ENCODE measurements at places on chromosomes 4 and X.

GRCh38 chr4:80362578-80363181 is 27.1 kb downstream of the CFAP299 start:
- H3K27me3 ChIP-seq: peaks cover 27% of the 10 kb centered on the region
- peak; percentile 61 for DNase-seq
- H3K36me3 ChIP-seq: no peaks in the 10 kb centered on the region
- peaks cover 2% of the 10 kb centered on the region for H3K4me1 ChIP-seq
- no peak overlapping the region for H3K27ac ChIP-seq

DNA sequence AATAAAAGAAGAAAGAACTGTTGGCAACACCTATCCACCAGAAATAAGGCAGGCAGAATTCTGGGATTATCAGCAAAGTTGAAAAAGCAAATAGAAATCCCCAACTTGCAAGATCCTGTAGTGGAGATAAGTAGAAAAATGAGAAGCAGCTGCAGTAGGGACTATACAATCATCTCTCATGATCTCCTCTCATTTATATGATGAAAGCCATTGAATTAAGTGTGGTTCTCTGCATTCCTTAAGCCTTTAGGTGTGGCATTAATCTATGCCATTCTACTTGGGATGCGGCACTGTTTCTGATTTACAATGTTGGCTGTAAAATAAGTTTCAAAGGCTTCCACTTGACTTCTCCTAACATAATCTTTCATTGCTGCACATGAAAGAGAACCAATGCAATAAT is 869.8 kb downstream of the TRAM1L1 start:
- no peak overlapping the region for H3K4me3 ChIP-seq
- no peak for DNase-seq
- no peaks in the 10 kb centered on the region for H3K4me1 ChIP-seq

- H3K27ac ChIP-seq: no peak overlapping the region
- DNase-seq: no peak
- no peak overlapping the region for H3K4me3 ChIP-seq
- peaks cover 3% of the 10 kb centered on the region for H3K4me1 ChIP-seq
- no peaks in the 10 kb centered on the region for H3K36me3 ChIP-seq
Observed at GRCh38 chrX:53813670-53814440, 127.3 kb upstream of the HUWE1 start.

GRCh38 chr4:79833857-79834256 is 239.2 kb downstream of the ANTXR2 start:
- H3K27ac ChIP-seq: no peak overlapping the region
- no peak for DNase-seq
- no peak overlapping the region for H3K4me3 ChIP-seq
- no peaks in the 10 kb centered on the region for H3K36me3 ChIP-seq
- H3K27me3 ChIP-seq: peaks cover 4% of the 10 kb centered on the region
- no peaks in the 10 kb centered on the region for H3K4me1 ChIP-seq

GRCh38 chr4:73844345-73844744 is 7.9 kb downstream of the CXCL6 start:
- H3K27ac ChIP-seq: no peak overlapping the region
- peaks cover 7% of the 10 kb centered on the region for H3K27me3 ChIP-seq
- H3K36me3 ChIP-seq: no peaks in the 10 kb centered on the region
- no peak for DNase-seq
- no peaks in the 10 kb centered on the region for H3K4me1 ChIP-seq
- no peak overlapping the region for H3K4me3 ChIP-seq

GRCh38 chrX:68945603-68946228 is 116.9 kb downstream of the EFNB1 start:
- no peak overlapping the region for H3K27ac ChIP-seq
- no peaks in the 10 kb centered on the region for H3K36me3 ChIP-seq
- H3K4me3 ChIP-seq: no peak overlapping the region
- no peak for DNase-seq
- no peaks in the 10 kb centered on the region for H3K4me1 ChIP-seq

GRCh38 chr4:10579648-10580047 is 104.9 kb downstream of the CLNK start:
- peaks cover 17% of the 10 kb centered on the region for H3K4me1 ChIP-seq
- no peaks in the 10 kb centered on the region for H3K27me3 ChIP-seq
- no peak overlapping the region for H3K27ac ChIP-seq
- DNase-seq: no peak

DNA sequence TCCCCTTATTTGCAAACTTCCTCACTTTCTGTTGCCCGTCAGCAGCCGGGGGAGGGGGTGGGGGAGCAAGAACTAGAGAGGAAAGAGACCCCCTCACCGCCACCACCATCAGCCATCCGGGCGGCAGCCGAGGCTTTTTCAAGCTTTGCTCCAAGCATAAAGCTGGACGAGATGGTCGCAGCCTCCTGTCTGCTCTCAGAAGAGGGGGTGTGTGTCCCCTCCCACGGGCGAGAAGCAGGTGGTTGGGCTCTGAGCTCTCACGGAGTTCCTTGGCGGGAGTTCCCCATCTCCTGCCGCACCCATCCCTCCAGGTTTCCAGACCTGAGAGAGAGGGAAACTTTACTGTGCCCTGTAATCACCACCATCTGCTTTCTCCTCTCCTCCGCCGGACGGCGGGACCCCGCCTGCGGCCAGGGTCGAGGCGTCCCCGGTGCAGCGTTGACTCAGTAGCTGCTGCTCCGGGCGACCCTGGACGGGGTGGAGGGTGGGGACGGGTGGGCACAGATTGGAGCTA is 4.7 kb upstream of the ARX start:
- no peak overlapping the region for H3K4me3 ChIP-seq
- H3K27me3 ChIP-seq: peaks cover 75% of the 10 kb centered on the region
- no peak for DNase-seq
- no peak overlapping the region for H3K27ac ChIP-seq
- peaks cover 14% of the 10 kb centered on the region for H3K4me1 ChIP-seq

GRCh38 chr4:8497762-8498161 is 57.2 kb downstream of the TRMT44 start:
- no peaks in the 10 kb centered on the region for H3K27me3 ChIP-seq
- H3K27ac ChIP-seq: no peak overlapping the region
- no peaks in the 10 kb centered on the region for H3K36me3 ChIP-seq
- DNase-seq: no peak

GRCh38 chrX:149151805-149152757 is 353.0 kb downstream of the IDS start:
- no peaks in the 10 kb centered on the region for H3K27me3 ChIP-seq
- no peak overlapping the region for H3K4me3 ChIP-seq
- H3K36me3 ChIP-seq: no peaks in the 10 kb centered on the region
- no peaks in the 10 kb centered on the region for H3K4me1 ChIP-seq
- no peak for DNase-seq
- peak overlapping the region; percentile 25 for H3K27ac ChIP-seq

DNA sequence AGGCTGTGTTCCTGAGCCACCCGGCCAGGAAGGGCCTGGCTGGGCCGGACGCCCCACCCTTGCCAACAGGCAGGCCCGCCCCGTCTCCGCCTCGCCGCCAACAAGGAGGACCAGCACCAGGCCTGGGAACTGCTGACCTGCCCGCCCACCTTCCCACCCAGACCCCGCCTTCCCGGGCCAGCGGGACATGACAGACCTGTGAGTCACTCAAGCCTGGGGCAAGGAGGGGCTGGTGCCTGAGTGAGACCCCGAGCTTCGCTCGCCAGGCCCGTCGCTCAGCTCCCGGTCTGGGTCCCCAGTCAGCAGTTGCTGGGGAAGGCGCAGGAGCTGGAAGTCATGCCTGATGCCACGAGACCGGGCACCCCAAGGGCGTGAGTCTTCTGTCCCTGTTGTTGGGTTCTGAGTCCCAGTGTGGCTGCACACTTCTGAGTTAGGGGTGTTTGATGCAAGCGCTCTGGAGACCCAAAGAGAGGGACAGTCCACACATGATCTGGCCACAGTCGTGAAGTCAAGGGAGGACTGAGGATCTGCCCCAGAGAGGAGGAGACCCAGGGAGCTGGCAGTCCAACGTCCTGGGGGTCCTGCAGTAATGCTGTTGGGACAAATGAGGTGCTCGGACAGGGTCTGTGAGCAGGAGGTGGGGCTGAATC is at the start of gene DNASE1L1:
TSS of gene DNASE1L1 (minus strand) at position 33 of the 650 bp plus-strand sequence. CDS start 3,686 bp downstream, outside the sequence.
- H3K4me1 ChIP-seq: peaks cover 20% of the 10 kb centered on the region
- peaks cover 16% of the 10 kb centered on the region for H3K36me3 ChIP-seq
- no peak for DNase-seq
- H3K27me3 ChIP-seq: no peaks in the 10 kb centered on the region
- H3K27ac ChIP-seq: peak within 1 kb of the TSS; percentile 72

DNA sequence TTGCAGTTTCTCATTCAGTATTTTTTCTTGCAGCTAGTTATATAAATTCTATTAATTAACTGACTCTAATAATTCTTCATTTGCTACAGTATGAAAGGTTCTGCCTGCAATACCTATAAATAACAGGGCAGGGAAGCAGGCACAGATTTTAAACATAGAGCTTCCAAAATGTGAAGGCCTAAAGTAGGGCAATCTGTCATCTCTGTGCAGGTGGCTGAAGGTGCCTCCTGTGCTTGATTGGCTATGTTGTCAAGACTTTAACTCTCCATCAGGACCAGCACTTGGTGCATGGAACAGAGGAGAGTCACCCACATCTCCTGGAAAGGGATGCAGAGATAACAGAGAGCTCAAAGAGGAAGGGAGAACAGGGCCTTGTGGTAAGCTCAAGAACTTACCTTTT is 75.2 kb upstream of the TSPAN5 start:
- H3K27ac ChIP-seq: no peak overlapping the region
- no peak overlapping the region for H3K4me3 ChIP-seq
- H3K4me1 ChIP-seq: no peaks in the 10 kb centered on the region
- H3K36me3 ChIP-seq: no peaks in the 10 kb centered on the region

- DNase-seq: no peak
Observed at GRCh38 chrX:10108288-10108687, 48.5 kb upstream of the CLCN4 start.

DNA sequence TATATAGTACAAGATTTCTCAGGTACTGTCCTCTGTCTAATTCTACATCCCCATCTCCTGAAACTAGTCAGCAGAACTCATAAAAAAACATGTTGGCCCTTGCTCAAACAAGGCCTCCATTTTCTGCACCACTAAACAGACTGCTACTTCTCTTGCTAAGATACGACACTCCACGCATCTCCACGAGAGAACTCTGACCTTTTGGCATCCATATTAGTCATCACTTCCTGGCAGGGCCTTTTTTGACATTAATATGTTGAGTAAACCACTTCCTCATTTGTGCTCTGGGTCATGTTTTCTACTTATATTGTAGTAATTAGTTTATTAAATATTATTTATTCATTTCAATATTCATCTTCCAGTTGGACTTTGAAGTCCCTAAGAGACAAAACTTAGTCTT is 65.6 kb downstream of the DCAF8L1 start:
- no peaks in the 10 kb centered on the region for H3K4me1 ChIP-seq
- no peak overlapping the region for H3K4me3 ChIP-seq
- H3K27me3 ChIP-seq: no peaks in the 10 kb centered on the region
- no peak overlapping the region for H3K27ac ChIP-seq

GRCh38 chrX:110703641-110704040 is 92.0 kb downstream of the CHRDL1 start:
- H3K36me3 ChIP-seq: no peaks in the 10 kb centered on the region
- no peak overlapping the region for H3K4me3 ChIP-seq
- H3K27ac ChIP-seq: no peak overlapping the region
- no peak for DNase-seq
- H3K4me1 ChIP-seq: no peaks in the 10 kb centered on the region

DNA sequence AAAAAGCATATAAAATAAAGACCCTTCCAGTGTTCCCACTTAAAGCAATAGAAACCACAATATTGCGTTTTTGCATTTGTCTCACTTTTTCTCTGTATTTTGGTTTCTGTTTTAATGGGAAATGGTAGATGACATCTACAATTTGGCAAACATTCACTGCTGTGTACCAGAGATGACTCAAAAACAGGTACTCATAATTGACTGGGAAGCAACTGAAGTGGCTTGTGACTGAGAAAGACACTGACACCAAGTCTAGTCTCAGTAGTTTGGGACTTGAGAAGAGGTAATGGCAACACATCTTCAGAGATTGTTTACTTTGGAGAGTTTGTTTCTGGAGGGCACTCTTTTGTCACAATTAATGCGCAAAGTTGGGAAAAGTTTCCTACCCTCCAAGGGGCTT is 42.0 kb downstream of the AREG start:
- no peaks in the 10 kb centered on the region for H3K36me3 ChIP-seq
- H3K4me3 ChIP-seq: no peak overlapping the region
